ENCODE measurements at places on chromosomes 13 and 19.

- peak; percentile 63 for DNase-seq
Observed at GRCh38 chr19:16737911-16738310, 18.3 kb downstream of the NWD1 start.

DNA sequence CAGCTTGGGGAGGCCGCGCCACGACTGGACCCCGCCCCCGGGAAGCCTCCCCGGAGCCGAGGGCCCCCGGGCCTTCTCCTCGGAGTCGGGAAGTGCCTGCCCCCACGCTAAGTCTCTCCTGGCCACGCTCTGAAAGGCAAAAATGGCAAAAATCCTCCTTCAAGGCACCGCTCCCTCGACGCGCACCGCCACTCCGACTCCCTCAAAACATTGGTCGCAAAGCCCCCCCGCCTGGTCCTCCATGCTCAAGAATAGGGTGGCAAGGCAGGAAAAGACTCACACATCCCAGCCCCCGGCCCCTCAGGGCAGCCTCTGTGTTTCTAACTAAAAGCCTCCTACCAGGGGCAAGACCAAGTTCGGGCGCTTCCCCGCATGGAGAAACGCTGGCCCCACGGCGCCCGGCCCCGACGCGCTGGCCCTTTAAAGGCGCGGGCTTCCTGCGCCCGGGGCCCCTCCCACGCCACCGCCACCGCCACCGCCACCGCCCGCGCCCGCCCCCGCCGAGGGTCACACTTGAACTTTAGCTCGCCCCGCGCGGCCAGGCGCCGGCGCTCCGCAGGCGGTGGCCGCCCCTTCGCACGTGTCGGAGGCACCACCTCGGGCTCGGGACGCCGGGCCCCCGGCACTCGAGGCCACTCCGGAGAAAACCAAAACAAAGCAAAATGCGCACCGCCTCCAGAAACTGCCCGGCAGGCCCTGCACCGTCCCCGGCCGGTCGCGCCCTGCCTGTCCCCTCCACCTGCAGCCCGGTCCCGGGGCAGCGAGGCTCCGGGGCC is 1.9 kb downstream of the FOXO1 start:
- DNase-seq = no peak

GRCh38 chr13:84896128-84896527 is 903.1 kb downstream of the SLITRK6 start:
- DNase-seq = peak; percentile 72

GRCh38 chr19:28864577-28865042 is 348.3 kb downstream of the UQCRFS1 start:
- no peak for DNase-seq

GRCh38 chr13:35978607-35979316 is 152.4 kb downstream of the DCLK1 start:
- DNase-seq = peak; percentile 51

- DNase-seq = no peak
Observed at GRCh38 chr13:73187106-73187505, 128.3 kb downstream of the KLF5 start.

- DNase-seq = peak; percentile 3
Observed at GRCh38 chr13:21242236-21242635, 65.8 kb downstream of the MRPL57 start.

DNA sequence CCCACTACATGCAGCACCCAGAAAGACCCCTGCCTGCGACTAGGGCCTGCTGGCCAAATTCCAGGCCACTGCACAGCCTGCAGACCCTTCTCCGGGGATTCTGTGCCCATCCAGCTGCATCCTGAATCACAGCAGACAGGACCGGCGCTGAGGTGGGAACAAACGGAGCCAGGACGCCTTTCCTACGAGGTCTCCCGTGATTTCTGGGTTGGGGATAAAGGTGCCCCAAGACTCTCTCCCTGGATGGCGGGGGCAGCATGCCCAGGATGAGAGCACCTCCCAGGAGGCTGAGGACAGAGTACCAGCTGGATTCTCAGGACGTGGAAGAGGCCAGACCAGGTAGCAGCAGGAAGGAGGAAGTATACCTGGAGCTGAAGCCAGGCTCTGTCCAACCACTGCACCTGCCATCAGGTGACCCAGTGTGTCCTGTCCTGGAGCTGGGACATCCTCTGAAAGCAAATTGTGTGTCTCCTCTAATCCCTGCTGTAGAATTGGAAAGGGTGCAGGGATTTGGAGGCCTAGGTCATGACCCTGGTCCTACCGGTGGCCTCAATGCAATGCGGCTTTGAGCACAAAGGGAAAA is 3.4 kb upstream of the FUT5 start:
- no peak for DNase-seq

DNA sequence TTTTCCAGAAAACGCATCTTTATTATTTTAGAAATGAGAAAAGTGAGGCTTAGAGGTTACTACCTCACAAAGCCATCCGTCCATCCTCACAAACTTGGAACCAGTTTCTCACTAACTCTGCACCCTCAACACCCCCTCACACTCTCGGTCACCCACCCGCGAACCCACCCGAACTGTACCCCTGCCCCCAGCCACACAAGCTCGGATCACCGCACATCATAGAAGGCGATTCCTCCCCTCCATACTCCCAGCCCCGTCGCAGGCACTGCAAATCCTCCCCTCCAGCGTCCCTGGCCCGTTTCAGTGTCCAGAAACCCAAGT is 238 bp downstream of the ZNF260 start:
- no peak for DNase-seq

- no peak for DNase-seq
Observed at GRCh38 chr19:6060600-6061375, 49.5 kb downstream of the RFX2 start.

- DNase-seq = no peak
Observed at GRCh38 chr13:27975564-27976361, 6.6 kb upstream of the CDX2 start.

GRCh38 chr13:113591750-113592149 is 7.2 kb downstream of the TFDP1 start:
- no peak for DNase-seq

DNA sequence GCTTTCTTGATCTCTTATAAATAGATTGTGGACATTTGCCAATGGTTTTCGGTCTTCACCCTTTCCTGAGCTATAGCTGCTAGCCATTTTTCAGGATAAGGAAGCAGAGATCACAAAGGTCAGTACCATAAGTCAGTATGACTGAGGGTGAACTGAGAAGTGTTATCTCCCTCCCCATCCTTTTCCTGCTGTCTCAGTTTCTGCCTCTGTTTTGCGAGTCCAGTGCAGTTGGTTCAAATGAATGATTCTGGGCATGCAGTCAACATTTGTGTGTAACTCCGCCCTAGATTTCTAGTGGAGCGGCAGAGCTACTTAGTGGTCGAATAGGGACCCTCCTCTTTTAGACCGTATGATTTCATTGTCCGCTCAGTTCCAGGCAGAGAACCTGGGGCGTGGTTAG is 460.8 kb upstream of the ARGLU1 start:
- DNase-seq = no peak

GRCh38 chr13:47110141-47110540 is 213.3 kb upstream of the HTR2A start:
- no peak for DNase-seq

- DNase-seq = no peak
Observed at GRCh38 chr13:106367361-106367971, 168.0 kb downstream of the EFNB2 start.

- no peak for DNase-seq
Observed at GRCh38 chr13:33112766-33113165, 96.5 kb downstream of the KL start.

- no peak for DNase-seq
Observed at GRCh38 chr13:29319451-29319850, 276.0 kb downstream of the SLC7A1 start.

Measured in NCI-H146 (cell line).